Activated effector memory CD4-positive, alpha-beta T cell treated with Interleukin-2 at 50 U/mL for 16 hours (primary cell): ENCODE measurements at places on chromosomes 6 and 20.

DNA sequence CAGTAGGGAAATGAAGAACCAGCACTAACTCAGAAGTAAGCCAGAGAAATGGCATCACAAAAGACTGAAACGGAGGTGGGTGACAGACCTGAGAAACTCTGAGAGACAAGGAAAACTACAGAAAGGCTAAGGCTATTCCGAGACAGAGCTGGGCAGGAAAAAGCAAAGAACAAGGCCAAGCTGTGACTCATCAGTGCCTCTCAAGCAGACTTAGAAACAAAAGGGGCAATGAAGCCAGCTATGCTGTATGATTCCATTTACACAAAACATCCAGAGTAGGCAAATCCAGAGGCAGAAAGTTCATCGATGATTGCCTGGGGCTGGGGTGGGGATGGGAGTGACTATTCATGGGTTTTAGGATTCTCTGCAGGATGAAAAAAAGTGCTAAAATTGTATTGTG lies 50.0 kb downstream of the SLC23A2 start:
- no peak for DNase-seq

DNA sequence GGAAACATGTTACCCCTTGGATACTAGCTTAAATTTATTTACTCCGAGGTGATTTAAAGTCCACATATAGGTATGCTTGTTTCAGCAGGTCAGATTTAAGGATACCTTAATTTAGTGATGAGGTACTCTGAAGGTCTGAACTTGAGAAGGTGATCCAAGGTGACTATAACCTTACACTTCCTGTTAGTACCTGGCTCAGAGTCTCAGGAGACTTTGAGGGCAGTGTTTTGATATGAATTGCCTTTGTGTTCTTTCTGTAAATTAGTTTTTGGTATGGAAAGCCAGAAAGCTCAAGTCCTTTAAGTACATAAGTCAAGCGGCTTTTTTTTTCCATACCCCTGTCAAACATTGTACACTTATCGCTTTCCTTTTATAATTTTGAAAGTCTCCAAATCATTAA lies 489.0 kb downstream of the CDKAL1 start:
- no peak for DNase-seq

DNA sequence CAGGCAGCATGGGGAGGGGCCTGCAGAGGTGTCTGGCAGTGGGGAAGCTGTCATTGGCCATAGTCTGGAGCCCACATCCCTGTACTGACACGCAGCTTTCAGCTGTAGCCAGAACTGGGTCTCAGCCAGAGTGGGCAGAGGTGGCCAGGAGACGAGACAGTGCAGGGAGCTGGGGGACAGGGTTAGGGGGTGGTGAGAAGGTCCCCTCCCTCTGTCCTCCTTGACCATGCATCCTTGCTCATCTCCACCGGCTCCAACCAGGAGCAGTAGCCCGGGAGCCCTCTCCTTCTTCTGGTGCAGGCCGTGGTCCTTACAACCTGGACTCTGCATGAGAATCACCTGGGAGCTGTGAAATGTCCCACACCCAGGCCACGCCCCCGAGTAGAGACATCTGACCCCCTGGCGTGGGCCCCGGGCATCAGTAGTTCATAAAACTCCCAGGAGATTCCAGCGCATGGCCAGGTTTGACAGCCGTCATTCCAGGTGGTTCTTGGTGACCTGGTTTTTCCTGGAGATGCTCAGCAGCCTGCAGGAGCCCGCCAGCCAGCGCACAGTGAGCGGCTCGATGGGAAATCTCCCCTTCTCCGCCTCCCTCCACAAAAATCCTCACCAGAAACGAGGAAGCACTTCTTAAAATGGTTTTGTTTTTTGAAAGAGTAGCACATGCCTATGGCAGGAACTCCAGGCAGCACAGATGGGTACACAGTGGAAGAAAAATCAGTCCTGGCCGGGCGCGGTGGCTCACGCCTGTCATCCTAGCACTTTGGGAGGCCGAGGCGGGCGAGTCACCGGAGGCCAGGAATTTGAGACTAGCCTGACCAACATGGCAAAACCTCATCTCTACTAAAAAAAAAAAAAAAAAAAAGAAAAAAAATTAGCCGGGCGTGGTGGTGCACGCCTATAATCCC lies 56.2 kb downstream of the ADNP start:
- DNase-seq = no peak

GRCh38 chr20:48805286-48805685 lies 22.5 kb downstream of the PREX1 start:
- DNase-seq = no peak

GRCh38 chr20:62652041-62652893 lies 10.0 kb downstream of the SLCO4A1 start:
- DNase-seq = peak; percentile 53

GRCh38 chr6:33897189-33897780 lies 93.5 kb upstream of the MLN start:
- no peak for DNase-seq

DNA sequence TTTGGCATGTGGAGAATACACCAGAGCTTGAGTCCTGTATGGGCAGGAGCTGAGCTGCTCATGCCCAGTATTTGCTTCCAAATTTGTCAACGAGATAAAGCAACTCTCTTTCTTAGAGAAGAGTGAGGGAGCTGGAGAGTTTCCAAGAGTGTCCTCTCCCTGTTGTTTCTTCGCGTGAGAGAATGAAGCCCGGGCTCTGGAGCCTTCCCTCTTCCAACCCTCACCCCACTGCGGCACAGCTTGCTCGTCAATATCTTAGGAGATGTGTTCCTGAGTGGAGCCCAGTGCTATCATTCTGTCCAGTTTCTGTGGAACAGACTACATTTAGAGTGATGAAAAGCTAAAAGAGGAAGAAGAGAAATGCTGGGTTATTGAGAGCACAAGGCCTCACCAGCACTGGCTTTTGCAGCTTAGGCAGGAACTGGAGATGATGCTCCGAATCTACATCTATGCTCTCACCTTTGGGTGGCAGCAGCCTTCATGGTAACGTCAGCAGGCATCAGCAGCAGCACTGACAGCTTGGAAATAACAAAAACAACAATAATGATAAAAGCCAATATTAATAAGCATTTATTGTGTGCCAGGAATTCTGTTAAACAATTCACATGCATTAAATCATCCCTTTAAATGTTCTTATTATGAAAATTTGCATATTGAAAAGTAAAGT lies 66.5 kb upstream of the TFB1M start:
- no peak for DNase-seq

- no peak for DNase-seq
These were observed 93.3 kb downstream of the SNX5 start for GRCh38 chr20:17875106-17875980.

GRCh38 chr20:63065911-63066310 lies 59.1 kb upstream of the BHLHE23 start:
- DNase-seq = no peak

- no peak for DNase-seq
These were observed 363.0 kb upstream of the SOX4 start for GRCh38 chr6:21230536-21230935.

- DNase-seq = no peak
These were observed 41.7 kb downstream of the RIOK1 start for GRCh38 chr6:7431313-7431673.

- no peak for DNase-seq
These were observed 113.3 kb downstream of the TMEM242 start for GRCh38 chr6:157209865-157210530.

DNA sequence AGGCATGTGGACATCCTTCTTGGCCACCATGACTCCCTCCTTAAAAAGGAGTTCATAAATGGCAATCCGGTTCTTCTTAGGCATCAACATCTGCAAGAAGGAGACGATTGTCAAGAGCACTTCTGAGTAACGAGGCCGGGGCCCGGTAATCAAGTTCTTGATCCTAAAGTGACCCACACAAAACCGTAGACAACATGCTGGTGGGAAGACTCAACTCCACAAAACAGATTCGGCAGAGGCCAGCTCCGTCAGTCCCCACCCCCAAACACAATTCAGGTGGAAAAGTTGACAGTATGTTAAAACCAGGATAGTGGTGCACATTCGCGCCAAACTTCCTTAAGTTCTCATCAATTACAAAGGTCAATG lies 754 bp downstream of the RPS10 start:
- DNase-seq = no peak

GRCh38 chr20:11989018-11989771 lies 71.5 kb downstream of the BTBD3 start:
- no peak for DNase-seq

DNA sequence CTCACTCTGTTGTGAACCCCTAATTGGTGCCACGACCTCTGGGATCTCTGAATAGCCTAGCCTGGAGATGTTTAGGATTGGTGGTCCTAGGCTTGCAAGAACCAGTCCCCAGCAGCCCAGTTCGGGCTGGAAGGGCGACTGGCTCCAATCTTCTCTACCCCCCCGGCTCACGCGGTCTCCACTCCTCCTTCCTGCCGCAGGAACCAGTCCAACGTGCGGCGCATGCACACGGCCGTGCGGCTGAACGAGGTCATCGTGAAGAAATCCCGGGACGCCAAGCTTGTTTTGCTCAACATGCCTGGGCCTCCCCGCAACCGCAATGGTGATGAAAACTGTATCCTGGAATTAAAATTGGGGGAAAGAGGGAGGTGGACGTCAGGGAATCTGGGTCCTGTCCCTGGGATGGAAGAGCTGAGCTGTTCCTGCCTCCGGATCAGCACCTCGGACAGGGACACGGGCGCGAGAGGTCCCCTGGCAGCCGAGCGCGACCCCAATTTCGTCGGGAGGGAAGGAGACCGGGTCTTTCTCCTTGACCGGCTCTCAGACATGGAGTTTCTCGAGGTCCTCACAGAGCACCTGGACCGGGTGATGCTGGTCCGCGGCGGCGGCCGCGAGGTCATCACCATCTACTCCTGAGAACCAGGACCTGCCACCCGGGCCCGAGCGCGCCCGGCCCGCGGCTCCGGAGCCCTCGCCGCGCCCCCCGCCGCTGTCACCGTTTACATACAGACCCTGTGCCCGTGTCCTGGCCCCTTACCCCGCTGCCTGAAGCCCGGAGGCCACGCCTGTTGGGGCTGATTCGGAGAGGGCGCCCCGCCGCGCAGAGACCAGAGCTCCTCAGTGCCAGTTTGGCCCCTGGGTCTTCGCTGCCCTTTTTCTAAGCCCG lies 28.2 kb downstream of the SLC12A5 start:
- DNase-seq = no peak

- DNase-seq = no peak
These were observed 34.8 kb downstream of the NR2E1 start for GRCh38 chr6:108200631-108201030.

DNA sequence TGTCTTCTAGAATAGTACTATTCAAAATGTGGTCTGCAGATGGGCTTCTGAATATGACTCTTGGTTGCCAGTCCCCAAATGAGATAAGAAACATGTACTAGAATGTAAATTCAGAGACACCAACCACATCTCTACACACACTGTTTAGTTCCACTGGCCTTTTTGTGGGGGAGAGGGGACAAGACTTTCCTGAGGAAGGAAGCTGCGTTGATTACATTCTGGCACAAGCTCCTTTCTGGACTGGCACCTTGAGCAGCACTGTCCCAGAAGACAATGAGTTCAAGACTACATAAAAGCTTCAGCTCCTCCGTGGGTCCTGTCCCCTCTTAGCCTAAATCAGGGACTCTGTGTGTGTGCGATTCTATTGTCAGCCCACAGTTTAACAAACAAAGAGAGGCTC lies 6.9 kb upstream of the IYD start:
- no peak for DNase-seq

DNA sequence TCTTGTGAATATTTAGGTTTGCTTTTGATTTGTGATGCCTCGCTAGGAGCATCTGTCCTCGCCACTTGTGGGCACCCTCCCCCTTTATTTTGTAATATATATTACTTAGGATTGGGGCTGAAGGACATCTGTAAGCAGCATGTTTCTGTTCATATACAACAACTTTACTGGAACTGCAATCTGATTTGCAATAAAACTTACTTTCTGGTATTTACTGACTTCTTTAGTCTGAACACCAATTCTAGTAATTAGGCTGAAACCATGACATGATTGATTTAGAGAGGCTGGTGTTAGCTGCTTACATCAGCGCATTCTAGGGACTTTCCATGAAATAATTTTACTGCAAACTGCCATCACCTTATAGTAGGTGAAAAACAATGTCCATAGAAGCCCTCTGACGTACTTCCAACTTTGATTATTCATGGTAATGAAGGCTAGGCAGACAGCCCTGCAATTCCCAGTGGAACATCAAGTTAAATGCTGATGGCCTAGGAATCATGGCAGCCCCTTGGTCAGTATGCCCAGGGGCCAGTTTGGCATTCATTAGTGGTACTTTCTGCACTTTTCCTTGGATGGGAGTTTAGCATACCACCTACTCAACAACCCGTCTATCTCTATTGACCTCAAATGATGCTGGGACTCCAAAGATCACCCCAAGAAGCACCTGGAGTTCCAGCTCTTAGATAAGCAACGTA lies 132.9 kb upstream of the MCHR2 start:
- no peak for DNase-seq

GRCh38 chr6:88623531-88623930 lies 339.9 kb downstream of the RNGTT start:
- no peak for DNase-seq

- no peak for DNase-seq
These were observed 34.7 kb upstream of the FKBP1A start for GRCh38 chr20:1427457-1428054.

DNA sequence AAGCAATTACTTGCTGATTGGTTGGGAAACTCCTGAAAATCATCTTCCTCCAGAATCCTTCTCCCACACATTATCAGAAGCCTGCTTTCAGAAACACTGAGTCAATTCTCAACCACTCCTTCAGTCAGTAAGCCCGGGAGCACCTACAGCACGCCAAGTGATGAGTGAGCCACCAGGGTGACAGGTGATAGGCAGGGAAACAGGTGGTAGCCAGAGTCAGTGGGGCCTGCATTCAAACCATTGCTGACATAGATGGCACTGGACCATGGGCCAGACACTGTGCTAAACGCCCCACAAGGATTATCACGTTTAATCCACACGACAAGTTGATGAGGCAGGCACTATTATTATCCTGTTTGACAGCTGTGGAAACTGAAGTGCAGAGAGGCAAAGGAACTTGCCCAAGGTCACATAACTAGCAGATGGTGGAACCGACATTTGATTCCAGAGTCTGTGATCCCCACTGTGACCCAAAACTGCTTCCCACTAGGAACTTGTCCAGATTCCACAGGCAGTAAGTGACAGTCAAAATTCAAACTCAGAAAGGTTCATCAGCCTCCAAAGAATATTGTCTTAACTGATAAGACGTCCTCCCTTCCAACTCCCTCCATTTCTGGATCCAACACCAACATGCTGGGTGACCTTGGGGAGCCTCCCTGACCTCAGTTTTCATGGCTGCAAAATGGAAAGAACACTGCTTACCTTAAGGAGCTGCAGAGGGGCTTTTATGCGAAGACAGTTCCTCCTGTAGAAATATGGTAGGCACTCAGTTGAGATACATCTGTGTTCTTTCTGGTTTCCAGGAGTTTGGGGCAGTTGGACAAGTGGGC lies 23.9 kb upstream of the TOP1 start:
- no peak for DNase-seq

GRCh38 chr20:48875914-48876240 lies 45.6 kb upstream of the ARFGEF2 start:
- DNase-seq = no peak

- no peak for DNase-seq
These were observed 26.4 kb upstream of the MCM3 start for GRCh38 chr6:52310932-52311331.

DNA sequence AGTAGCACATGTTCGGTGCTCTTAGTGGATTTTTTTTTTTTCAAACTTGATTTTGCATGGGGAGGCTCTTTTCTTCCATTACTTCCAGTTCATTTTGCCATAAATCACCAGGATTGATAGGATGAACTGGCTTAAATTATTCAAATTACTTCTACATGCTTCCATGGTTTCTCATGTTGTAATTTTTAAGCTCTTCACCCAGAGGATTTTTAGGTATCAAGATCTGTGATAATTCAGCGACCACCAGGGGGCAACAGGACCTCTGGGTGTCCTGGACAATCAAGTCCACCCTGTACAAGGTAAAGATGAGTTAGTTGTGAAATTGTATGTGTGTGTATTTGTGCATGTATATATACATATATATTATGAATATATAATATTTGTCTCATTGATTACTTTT lies 4.2 kb upstream of the EPHA7 start:
- DNase-seq = no peak
